ENCODE measurements at places on chromosomes 3 and 15.

DNA sequence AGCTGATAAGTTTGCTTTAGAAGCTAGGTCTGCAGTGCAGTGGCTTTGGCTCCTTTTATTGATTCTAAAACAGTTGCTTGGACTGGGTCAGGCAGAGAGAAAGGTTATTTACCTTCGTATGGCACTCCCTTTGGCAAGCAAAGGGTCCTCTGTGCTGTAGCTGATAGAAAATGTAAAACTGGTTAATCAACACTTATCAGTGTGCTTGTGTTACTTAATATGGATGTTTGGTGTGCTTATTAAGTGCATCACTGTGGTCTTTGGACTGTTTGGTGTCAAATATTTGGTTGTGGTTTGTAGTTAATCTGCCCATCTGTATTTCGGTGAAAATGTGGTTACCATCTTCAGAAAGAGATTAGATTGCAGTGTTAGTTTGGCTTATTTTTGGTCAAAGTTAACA lies 16.0 kb downstream of the UBE2E2 start:
- no peak for DNase-seq

- DNase-seq = peak; percentile 70
These were observed 86.6 kb downstream of the GPR156 start for GRCh38 chr3:120198305-120198878.

GRCh38 chr3:81723732-81724313 lies 37.6 kb downstream of the GBE1 start:
- peak; percentile 46 for DNase-seq

GRCh38 chr15:23446215-23447106 lies 582 bp downstream of the GOLGA6L2 start:
- no peak for DNase-seq

DNA sequence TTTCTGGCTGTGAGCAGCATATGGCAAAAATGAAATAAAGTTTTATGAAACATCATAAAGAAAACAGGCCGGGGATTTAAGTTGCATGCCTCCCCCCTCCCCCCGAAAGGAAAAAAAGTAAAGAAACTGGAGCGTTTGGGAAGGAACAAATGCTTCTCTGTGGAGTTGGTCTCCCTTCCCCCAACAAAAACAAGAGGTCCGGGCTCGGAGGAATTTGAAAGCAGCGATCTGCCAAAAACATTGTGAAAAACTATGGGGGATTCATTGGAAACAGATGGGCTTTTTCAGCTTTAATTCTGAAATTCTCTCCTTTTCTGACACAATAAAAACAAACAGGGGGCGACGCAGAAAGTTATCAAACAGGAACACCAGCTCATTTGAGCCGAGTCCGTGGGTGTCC lies 17.0 kb downstream of the RGMA start:
- DNase-seq = no peak

All from M059J (cell line).